Neuronal stem cell (in vitro differentiated cells): ENCODE measurements at places on chromosomes 3 and 15.

DNA sequence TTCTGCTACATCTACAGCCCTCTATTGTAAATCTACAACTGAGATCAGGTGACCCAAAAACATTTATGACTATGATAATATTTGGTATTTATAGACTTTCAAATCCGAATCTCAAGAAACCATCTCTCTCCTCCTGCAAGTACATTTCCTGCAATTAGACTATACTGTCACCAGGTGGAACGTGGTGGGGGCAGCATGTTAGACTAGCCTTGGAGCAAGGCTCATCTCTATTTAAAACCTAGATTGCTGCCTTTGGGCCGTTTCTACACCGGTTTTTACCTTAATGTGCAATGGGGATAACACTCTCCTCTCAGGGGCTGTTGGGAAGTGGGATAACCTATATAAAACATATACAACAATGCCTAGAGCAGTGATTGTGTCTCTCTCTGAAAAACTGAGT lies 3.8 kb upstream of the KATNBL1 start:
- DNase-seq = no peak

GRCh38 chr3:138284079-138284478 lies 45.6 kb downstream of the NME9 start:
- DNase-seq = no peak

DNA sequence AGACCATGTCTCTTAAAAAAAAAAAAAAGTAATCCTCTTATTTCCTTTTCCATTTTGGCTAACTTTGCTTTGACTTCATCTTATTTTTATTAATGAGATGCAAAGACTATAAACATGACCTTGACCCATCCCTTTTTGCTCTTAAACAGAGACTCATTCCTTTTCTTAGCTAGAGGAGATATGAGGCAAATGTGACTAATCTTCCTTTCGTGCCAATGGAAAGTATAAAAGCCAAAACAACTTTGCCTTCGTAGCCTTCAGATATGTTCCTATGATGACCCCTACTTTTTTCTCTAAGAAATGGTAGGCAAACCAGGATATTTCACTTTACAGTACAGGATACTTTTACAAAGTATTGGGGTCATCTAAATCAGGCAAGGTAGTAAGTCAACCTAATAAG lies 36.9 kb upstream of the GOLGB1 start:
- no peak for DNase-seq

DNA sequence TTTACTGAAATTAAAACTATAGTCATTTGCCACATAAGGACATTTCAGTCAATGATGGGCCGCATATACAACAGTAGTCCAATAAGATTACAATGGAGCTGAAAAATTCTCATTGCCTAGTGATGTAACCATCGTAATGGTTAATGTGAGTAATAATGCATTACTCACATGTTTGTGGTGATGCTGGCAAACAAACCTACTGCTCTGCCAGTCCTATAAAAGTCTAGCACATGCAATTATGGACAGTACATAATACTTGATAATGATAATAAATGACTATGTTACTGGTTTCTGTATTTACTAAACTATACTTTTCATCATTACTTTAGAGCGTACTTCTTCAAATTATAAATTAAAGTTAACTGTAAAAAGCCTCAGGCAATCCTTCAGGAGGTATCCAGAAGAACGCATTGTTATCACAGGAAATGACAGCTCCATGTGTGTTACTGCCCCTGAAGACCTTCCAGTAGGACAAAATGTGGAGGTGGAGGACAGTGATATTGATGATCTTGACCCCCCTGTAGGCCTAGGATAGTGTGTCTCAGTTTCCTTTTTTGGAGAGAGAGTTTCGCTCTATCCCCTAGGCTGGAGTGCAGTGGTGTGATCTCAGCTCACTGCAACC lies 102.7 kb downstream of the ATP1B3 start:
- no peak for DNase-seq

GRCh38 chr3:11735638-11736037 lies 91.9 kb upstream of the VGLL4 start:
- DNase-seq = no peak

GRCh38 chr15:75749820-75750219 lies 37.2 kb upstream of the CSPG4 start:
- no peak for DNase-seq

DNA sequence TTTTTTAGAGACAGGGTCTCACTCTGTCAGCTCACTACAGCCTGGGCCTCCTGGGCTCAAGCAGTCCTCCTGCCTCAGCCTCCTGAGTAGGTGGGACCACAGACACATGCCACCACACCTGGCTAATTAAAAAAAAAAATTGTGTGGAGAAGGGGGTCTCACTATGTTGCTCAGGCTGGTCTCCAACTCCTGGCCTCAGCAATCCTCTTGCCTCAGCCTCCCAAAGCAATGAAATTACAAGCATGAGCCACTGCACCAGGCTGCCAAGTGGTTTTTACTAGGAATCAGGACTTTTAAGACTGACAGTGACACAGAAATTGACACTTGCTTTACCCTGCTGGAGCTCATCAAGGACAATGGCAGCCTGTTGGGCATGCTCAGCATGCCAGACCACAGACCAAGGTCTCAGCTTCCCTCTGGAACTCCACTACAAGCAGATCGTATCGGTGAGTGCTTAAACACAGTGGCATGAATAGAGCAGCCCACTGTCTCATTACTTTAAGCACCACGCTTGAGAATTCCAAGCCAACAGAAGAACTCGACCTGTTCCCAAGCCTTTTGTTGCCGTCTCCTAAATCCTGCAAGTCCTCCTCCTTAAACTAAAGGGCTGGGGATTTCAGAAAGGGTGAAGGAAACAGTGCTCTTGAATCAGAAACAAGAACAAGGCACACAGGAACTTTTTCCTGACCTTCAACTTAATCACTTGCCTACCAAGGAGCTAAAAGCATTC lies 41.4 kb downstream of the EOMES start:
- DNase-seq = peak; percentile 52

DNA sequence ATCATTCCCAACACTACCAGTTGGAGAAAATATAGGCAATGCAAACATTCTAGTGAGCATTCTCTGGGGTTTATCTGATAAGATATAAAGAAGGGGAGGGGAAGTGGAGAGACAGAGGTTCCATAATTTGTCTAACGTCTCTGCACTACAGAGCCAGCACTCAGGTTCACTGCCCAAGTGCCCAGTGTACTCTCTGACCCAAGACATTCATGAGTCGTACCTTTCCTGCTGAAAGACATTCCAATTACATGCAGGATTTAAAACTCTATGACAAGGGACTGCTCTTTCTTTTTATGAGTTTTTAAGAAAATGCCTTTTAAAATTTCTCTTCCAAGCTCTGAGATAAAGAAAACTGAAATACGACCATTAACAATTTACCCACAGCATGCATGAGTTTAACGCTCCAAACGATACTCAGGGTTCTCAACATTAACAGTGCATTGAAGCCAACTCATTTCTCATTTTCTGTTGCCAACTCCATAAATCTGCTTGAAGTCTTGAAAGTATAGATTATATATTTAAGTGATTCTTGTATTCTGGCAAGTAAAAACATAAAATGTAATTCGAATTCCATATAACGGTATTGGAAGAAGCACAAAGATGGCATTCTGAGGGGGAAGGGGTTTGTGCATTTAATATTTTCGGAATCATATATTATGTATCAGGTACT lies 193.4 kb downstream of the SUCLG2 start:
- no peak for DNase-seq

- DNase-seq = no peak
These were observed 12.7 kb downstream of the C3orf22 start for GRCh38 chr3:126546013-126546412.

DNA sequence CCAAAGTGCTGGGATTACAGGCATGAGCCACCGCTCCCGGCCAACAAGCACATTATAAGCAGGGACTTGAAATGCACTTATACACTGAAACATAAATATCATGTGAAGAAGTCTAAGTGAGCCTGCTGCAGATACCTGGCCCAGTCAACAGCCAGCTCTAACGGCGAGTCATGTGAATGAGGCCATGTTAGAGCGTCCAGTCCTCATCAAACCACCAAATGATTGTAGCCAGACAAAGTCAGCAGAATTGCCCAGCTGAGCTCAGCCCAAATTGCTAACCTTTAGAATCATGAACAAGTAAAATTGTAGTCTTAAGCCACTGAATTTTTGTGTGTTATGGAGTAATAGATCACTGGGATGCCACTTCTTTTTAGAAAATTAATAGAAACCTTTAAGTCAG lies 37.8 kb upstream of the UACA start:
- DNase-seq = no peak

- no peak for DNase-seq
These were observed 693 bp downstream of the CD200 start for GRCh38 chr3:112333381-112334317.

DNA sequence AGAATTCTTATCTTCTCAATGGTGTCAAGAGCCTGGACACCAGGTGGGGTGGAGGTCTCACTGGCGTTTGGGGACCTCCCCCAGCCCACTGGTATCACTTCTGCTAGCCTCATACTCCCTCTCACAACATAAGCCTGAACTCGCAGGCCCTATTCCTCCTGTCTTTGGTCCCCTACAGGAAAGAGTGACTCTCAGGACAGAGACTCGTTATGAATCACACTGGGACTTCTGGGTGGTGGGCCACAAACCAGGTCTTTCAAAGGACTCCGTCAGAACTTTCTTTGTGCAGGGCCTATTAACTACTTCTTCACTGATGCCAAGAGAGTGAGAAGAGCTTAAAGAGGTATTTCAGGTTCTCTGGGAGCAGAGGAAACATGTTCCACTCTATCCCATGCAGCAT lies 100.4 kb downstream of the WDR76 start:
- no peak for DNase-seq

DNA sequence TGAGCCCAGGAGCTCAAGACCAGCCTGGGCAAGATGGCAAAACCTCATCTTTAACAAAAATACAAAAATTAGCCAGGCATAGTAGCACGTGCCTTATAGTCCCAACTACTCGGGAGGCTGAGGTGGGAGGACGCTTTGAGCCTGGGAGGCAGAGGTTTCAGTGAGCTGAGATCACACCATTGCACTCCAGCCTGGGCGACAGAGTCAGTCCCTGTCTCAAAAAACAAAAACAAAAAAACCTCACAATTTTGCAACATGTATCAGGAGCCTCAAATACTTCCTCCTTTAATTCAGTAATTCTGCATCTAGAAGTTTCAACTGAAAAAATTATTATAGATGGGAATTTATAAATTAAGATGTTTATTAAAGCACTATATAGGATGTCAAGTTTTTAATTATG lies 1.1 kb downstream of the MRPL47 start:
- no peak for DNase-seq

- no peak for DNase-seq
These were observed 32.4 kb downstream of the CD200R1L start for GRCh38 chr3:112814266-112814665.

GRCh38 chr15:44736181-44736765 lies at the start of gene TRIM69:
TSS of gene TRIM69 (plus strand) at chr15:44736528. CDS start at chr15:44736705, 177 bp downstream.
- DNase-seq = no peak

DNA sequence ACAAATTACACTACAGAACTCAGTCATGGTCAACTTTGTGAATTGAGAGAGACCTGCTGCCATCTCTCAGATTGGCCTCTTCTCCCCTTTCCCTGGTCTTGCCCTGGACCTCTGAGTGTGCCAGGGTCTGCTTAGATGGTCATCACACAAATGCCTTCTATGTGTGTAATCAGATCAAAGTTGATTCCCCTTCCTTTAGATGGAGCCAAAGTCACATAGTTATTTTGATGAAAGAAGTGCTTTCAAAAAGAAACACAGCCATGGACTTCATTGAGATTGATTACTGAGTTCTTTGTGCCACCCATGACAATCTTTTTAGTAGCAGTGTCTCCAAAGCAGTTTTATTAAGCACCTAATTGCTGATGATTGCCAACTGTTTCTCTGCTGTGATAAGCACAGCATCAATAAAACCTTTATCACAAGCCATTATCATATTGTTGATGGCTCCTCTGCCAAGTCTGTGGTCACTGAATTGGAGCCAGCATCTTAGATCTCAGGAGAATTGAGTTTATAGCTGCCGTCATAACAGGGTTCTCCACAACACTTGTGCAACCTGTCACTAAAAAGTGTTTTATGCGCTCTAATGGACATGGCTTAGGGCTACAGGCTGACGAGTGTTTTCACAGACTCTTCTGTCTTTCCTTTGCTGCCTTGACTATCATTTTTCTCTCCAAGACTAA lies 149.7 kb upstream of the NUDT16 start:
- DNase-seq = no peak

GRCh38 chr15:31457631-31458526 lies 131.2 kb downstream of the KLF13 start:
- no peak for DNase-seq

GRCh38 chr15:85702321-85703101 lies 92.2 kb downstream of the KLHL25 start:
- DNase-seq = no peak

GRCh38 chr15:77004189-77004588 lies 9.3 kb downstream of the PSTPIP1 start:
- DNase-seq = no peak

DNA sequence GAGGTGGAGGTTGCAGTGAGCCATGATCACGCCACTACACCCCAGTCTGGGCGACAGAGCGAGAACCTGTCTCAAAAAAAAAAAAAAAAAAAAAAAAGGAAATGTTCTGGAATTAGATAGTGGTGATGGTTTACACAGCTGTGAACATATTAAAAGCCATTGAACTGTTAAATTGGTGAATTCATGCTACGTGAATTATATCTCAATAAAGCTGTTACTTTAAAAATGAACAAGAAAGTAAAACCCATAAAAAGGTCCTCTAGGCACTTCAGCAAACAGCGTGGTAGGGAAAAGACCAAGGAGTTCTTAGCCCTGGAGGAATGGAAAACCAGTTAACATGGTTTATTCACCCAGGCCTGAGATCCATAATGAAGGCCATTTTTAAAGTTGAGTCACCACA lies 180.1 kb downstream of the ATG7 start:
- DNase-seq = no peak

DNA sequence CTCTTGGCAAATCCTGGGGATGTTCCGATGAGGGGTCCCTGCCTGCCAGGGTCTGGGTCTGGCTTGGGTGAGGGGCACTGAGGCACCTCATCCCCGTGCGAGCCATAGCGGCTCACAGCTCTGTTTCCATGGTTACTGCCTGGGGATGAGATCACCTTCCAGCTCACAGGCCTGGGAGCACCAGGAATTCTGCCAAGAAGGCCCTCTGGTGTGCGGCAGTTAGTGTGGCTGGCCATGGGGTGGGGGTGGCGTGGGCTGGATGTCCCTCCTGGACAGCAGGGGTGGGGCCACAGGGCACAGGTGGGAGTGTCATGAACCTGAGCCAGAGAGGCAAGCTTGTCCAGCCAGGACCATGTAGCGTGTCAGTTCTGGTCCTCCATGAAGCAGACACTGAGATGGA lies 22.1 kb upstream of the PRR23E start:
- no peak for DNase-seq

- no peak for DNase-seq
These were observed 47.4 kb upstream of the ITGA11 start for GRCh38 chr15:68479406-68479805.
